ENCODE measurements at places on chromosomes 6 and 20. TPM values are rescaled to one million over a fixed set of nuclear protein-coding genes. Genes with fewer than 3 reads are reported as not detected.

- DNase-seq: no peak
These were observed 501.3 kb downstream of the CD109 start for GRCh38 chr6:74197310-74197709.

Gene EGFL8
- total RNA-seq: 0.18 TPM

GRCh38 chr6:150981095-150981494, 115.6 kb downstream of the MTHFD1L start:
- DNase-seq: no peak

DNA sequence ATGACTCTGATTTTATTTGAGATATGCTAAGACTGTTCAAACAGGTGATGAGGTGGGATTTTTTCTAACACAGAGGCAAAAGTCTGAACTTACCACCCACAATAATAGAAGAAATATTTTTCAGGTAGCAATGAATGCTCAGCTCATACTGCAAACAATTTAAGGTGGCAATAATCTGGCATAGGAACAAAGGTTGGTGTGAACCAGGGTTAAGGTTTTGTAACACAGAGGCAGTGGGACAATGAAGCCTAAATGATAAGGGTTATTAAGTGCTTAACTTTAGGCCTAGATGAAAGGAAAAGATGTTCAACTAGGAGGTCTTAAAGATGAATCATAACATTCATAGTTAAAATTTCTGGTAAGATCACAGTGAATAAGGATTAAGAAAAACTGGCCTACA, 4.9 kb downstream of the ASCC3 start:
- no peak for DNase-seq

Measured in IMR-90 (cell line).